ENCODE measurements at places on chromosomes 2 and 18.

GRCh38 chr2:105062158-105062557 is 24.3 kb downstream of the MRPS9 start:
- no peak for DNase-seq

GRCh38 chr18:58721566-58722239 is 50.4 kb downstream of the MALT1 start:
- DNase-seq: no peak

DNA sequence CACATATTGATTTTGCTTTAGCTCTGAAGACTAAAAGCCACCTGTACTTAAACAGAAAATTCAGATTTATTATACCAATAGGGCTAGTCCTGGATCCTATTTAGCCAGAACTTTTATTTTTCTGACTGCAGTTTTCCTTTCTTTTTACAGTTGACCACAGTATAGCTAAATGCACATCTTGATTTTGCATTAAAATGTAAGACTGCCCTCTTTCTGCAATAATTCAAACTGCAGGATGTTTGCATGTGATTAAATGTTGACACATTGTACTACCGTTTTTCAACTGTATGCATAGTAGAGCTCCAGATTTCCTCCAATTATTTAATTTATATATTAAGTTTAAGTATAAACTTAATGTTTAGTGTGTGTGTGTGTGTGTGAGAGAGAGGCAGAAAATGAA is 1262.9 kb downstream of the SUCLG1 start:
- no peak for DNase-seq

GRCh38 chr2:59025157-59025757 is 784.1 kb upstream of the FANCL start:
- DNase-seq: no peak

DNA sequence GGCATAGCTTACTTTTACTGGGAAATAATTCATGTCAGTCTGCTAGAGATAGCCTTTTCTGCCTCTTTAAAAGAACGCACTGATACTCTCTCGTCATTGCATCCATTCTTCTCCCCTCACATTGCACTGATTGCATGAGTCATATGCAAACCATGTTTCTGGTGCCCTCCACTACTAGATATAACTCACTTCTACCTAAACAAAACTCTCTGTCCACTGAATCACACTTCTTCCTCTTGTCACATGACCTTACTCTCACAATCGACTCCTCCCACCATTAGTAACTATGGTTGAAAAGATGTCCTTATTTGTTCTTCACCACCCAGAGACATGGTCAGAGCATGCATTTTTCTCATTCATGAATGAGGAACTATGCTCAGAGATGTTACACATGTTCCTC is 158.0 kb downstream of the CSRNP3 start:
- no peak for DNase-seq

GRCh38 chr2:85551698-85552678 is 9.3 kb downstream of the GGCX start:
- DNase-seq: peak; percentile 82

GRCh38 chr2:111946294-111947114 is 48.1 kb downstream of the MERTK start:
- DNase-seq: no peak

DNA sequence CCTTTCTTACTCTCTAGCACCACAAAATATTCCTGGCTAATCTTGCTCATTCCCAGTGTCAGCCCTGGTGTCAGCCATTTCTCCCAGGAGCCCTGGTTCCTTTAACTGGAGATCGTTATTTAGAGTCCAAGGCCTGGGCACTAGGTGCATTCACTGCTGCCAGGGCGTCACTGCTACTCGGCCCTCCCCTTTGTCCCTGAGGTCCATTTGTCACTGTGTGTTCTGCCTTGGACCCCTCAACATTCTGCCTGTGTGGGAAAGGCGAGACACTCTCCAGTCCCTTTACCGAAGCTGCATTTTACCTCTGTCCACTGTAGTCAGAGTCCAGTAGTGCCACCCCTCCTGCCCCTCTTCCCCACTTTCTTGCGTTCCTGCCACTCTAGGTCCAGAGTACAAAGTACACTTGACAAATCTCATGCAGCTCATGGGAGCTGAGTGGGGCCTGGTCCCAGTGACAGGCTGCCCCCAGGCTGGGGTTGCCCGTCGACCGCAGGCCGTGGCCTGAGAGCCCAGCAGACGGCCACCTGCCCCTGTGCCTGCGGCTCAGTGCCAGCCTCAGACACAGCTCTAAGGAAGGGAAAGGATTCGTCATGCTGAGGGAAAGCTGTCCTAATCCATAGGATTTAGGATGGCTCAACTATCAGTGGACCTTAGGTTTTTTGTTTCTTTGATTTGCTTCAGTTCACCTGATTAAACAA is 52.1 kb downstream of the COPS8 start:
- DNase-seq: no peak

DNA sequence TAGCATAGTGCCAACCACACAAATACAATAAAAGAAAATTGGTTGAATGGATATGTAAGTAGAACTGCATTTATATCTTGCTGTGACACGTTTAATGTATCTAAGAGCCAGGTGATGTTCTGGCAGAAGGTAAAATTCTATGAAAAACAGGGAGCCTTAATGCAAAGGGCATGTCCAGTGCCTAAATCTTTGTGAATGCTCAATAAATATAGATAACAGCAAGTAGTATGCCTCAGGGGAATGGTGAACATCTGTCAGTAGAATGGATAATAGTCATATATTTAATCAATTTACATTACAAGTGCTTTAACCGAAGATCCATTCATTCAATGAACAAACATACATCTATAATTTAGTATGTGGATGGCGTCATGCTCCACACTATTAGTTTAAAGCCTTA is 43.7 kb upstream of the NYAP2 start:
- no peak for DNase-seq

Measured in uterus (tissue), 4 donors.